ENCODE measurements at places on chromosomes 3 and 15. TPM values are rescaled to one million over a fixed set of nuclear protein-coding genes. Genes with fewer than 3 reads are reported as not detected.

- DNase-seq: no peak
These were observed 58.5 kb downstream of the BBX start for GRCh38 chr3:107581230-107581629.

DNA sequence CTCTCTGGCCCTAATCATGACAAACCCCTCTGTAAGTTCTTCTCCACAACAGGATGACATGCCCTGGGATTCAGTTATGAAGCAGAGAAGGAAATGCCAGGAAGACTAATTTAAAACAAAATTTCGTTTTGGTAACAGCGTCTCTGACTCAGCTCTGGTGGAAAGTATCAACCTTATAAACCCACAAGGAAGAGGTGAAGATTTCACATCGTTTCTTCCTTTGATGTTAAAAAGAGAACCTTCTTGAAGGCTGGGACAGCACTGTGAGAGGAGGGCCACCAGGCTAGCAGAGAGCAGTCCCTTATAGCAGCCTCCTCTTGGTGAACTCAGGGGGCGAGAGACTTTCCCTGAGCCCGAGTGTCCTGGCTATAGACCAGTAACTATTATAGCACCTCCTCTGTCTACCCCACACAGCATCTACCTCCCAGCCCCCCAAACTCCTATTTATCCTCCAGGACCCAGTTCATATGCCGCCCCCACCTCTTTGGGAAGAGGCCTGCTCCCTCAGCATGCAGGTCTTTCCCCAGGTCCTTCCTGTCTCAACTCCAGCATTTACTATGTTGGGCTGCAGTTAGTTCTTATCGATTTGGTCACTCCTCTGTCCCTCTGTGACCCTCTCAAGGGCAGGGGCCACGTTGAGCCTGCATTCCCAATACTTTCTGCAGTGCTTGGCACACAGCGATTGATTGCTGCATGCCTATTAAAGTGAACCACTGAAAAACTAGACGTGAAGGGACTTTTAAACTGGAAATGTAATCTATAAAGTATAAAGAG is 321.5 kb upstream of the ICE2 start:
- DNase-seq: no peak

GRCh38 chr3:186664506-186664905 is 1.3 kb upstream of the HRG start:
- no peak for DNase-seq

DNA sequence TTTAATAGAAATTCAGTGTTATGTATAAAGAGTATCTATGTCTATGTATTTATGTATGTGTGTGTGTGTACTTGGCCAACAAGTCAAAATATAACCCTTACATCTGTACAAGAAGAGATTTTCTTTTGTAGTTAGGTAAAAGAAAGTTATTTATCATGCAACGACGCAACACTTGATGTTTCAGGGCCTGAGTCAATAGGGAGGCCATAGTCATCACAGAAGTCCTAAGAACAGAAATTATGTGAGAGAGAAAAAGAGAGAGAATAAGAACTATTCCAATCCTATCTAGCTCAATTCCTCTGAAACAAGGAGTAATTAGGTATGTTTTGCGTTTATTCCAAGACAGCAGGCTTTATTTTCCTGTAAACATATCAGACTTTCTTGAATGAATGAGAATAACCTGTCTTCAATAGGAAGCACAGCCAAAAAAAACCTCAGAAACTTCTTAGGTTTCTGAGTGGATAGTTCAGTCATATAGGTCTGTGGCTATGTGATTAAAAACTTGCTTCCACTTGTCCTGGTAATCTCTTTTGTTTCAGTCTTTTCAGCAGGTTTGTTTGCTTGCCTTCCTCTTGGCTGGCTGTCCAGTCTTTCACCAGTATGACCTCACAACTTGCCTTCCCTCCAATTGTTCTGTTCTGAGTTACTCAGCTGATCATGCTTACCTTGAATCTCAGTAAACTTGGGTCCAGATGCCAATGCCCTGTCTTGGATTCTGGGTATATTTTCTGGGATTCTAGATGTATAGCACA is 382.4 kb upstream of the GBE1 start:
- no peak for DNase-seq

Gene OIP5
- 21.4 TPM for total RNA-seq

Data from NCI-H460 (cell line).